Stimulated activated CD4-positive, alpha-beta T cell treated with anti-CD3 and anti-CD28 coated beads, TNF-alpha, amount 100 ng/mL, for 4 hours (primary cell): ENCODE measurements at places on chromosomes 3 and 15.

- no peak for DNase-seq
These were observed 6.4 kb upstream of the SH2D7 start for GRCh38 chr15:78085928-78086327.

DNA sequence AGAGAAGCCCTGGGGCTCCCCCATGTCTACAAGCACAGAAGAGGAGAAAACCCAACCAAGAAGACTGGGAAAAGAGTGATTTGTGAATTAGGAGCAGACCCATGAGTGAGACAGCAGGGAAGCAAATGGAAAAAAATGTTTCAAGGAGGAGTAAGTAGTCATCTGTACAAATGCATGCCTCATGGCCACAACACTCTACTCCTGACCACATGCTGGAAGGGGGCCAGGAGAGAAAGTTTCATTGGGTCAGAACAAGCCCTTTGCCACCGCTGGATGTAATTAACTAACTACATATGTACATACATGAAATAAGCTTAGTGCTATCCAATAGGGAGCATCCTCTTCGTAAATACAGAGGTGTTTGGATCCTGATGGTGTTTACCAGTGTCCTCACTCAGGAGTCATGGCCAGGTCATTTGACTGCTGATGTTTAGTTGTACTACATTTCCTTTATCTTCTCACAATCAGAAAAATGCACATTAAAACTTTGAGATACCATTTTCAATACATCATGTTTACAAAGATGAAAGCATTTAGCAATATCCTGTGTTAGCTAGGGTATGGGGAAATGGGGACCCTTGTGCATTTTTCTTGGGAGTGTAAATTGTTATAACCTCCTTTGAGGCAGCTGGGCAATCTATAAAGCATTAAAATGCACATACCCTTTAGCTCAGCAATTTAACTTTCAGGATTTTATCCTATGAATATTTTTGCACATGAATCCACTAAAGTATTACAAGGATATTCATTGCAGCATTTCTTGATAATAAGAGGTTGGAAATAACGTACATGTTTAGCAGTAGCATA is 27.1 kb downstream of the CLRN1 start:
- DNase-seq = no peak

GRCh38 chr3:89114841-89115223 is 7.4 kb downstream of the EPHA3 start:
- DNase-seq = no peak

GRCh38 chr3:52065264-52065756 is 8.9 kb upstream of the DUSP7 start:
- DNase-seq = no peak

DNA sequence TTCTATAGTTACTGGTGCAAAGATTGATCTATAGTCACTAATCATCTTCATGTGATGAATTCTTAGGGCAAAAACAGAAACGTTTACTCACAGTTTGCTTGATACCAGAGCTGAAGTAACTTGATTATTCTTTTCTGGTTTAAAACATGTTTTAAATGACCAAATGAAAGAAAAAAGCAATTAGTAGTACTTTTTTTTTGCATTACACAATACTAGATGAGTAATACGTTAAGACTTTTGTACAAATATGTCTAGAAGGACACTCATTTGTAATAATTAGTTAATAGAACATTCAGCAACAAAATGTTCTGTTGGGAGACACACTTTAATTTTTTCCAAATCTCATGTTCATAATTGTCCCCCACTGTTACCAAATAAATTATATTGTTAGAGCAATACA is 523.2 kb downstream of the SOX2 start:
- DNase-seq = no peak

- no peak for DNase-seq
These were observed 21.0 kb upstream of the SEMA6D start for GRCh38 chr15:47696351-47696750.

GRCh38 chr3:150889106-150889505 is 16.1 kb downstream of the MINDY4B start:
- DNase-seq = no peak

GRCh38 chr15:31537770-31538592 is 211.3 kb downstream of the KLF13 start:
- DNase-seq = no peak

GRCh38 chr3:8842293-8842692 is 72.9 kb upstream of the OXTR start:
- no peak for DNase-seq

GRCh38 chr15:68231102-68231818 is 1.7 kb upstream of the CLN6 start:
- DNase-seq = no peak

DNA sequence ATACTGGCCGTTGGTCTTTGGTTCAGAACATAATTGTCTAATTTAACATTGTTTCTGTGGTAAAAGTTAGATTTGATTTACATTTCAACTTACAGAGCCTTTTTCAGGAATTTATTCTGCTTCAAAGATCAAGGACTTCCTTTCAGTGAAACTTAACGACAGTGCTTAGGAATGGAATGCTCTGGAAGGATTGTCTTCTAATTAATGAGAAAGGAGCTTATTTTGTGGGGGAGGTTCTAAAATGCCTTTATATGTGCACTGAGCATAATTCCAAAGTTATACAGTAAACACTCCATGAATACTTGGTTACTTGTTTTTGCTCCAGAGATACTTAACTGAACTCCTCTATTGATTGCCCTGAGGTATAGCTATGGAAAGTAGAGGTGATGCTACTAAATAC is 75.7 kb downstream of the CACNA1D start:
- no peak for DNase-seq

DNA sequence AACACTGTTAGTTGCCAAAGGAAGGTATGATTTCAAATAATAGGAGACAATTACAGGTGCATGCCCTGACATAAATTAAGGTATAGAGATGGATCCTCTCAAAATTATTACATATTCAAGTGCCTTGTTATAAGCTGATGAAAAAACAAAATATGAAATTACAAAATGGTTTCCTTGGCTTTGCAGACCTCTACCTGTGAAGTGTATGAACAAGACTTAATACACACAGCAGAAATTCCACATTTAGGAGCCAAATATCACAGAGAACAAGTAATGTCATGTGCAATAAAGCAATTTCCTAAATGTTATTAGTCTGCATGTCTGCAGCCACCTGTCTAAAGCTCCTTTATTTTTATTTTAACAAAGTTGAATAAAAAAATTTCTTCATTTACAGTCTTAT is 151.5 kb downstream of the ALCAM start:
- DNase-seq = no peak

DNA sequence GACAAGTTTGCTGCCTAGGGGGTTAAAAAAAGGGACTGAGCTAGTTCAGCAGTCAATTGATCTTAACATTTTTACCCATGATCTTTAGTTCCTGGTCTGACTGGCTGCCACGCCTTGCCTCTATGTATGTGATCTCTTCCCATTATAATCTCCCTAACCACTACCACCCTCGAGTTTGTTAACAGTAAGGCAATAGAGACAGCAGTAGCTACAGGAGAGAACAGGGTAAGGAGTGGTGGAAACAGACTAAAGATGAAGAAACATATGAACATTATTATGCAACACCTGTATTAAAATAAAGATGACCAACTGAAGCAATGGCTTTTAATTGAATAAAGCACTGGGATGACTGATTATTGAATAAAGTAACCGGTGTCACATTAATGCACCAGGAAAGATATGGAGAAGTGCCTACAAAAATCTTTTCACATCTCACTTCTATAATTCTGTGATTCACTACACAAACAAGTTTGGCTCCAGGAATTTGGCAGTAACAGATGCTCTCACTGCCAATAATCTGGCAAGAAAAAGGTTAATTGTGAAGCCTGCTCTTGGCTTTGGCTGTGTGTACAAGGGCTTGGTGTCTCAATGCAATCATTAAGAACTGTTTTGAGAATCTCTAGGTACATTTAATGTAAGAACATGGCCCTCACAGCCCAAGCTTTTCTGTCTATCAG is 95.7 kb downstream of the HHLA2 start:
- no peak for DNase-seq

DNA sequence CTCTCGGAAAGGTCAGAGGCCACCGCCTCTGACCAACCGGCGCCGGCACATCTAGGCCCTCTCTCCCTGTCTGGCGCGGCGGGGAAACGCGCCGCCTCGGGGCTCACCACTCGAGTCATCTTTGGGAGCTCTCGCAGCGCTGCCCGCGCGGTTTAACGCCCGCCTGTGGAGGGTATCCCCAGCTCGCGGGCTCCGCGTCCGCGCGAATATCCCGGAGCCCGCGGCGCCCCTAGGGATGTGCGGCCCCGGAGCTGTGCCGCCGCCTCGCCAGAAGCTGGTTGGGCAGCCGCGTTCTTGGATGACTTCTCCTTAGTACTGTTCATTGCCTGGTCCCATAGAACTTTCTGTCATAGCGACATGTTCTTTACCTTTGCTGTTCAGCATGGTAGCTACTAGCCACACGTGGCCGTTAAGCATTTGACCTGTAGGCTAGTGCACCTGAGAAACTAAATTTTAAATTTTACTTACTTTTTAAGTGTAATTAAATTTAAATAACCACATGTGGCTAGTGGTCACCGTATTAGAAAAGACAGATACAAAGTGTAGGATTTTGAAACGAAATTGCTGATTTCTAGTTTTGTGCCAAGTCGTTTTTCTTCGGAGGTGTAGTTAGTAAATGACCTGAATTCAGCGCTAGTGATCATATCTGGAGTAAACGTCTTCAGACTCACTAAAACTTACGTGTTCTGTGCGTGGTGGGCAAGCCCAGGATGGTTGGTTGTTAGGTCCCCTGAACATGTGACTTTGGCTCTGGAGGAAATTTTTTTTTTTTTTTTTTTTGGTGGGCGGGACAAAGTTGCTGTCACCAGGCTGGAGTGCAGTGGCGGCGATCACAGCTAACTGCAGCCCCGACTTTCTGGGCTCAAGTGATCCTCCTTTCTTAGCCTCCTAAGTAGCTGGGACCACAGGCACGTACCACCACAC is 835 bp downstream of the ARIH2 start:
- peak; percentile 11 for DNase-seq

- DNase-seq = no peak
These were observed 88.3 kb upstream of the ADAMTSL3 start for GRCh38 chr15:83565553-83566159.

GRCh38 chr3:188944108-188944507 is 227.7 kb upstream of the TPRG1 start:
- DNase-seq = no peak

- DNase-seq = no peak
These were observed 413.5 kb downstream of the MECOM start for GRCh38 chr3:169250000-169250399.

DNA sequence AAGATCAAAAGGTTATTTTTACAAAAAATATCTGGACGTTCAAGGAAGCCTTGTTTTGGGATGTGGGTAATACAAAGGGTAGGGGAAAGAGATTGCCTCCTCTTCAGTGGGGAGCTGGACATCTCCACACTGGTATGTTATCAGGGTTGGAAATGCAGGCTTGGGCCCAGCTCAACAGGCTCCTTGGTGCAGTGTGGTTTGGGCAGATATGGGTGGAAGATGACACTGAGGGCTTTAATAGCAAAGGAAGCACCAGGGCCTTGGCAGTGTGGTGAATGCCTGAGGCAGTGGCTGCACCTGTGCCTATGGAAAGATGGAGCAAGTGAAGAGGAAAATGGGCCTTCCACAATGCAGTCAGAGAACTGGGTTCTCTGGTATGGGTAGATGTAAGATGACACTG is 11.2 kb upstream of the MED12L start:
- DNase-seq = no peak

DNA sequence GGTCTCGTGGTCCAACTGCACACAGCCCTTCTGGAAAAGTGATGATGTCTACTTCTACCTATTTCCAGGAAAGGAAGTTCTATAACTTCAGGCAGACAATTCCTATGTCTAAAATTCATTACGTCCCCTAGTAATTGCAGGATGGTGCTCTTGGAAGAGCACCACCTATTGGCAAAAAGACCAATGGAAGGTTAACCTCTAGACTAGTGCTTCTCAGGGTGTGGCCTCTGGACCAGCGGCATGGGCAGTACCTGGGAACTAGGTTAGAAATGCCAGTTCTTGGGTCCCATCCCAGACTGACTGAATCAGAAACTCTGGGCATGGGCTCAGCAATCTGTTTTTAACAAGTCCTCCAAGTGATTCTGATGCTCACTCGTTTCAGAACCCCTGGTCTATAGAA is 258.3 kb upstream of the ICE2 start:
- no peak for DNase-seq

GRCh38 chr3:13251166-13251903 is 168.8 kb downstream of the NUP210 start:
- DNase-seq = no peak

DNA sequence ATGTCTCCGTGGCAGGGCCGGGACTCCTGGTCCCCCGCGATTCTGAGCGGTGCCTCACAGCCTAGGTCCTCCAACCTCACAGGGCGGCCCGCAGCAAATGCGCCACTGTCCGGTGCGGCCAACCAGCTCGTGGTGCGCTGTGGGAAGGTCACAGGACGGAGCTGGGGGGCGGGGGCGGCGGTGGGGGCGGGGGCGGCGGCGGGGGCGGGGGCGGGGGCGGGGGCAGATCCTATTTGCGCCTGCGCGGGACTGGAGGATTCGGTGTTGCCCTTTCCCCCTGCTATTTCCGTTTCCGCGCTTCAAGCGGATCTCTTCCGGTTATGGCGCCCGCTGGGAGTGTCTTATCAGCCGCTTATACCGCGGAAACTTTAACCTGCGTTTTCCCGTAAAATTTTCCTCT is 106.7 kb upstream of the SNRPN start:
- no peak for DNase-seq

DNA sequence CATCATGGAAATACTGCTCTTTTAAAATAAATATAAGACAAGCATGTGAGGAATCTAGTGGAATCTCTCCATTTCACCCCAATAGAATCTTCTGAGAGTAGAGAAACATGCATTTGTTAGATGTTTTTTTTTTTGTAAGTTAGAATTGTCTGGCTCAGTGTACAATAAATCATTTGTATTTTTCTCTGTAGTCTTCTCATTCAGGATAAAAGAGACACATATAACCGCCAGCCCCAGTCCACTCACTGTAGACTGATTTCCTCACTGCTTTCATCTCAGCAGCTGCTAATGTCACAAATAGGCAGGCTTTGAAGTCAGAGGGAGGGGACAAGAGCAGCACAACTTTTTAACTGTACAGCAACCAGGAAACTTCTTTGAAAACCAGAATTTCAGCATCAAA is 140.2 kb upstream of the RBMS3 start:
- no peak for DNase-seq

- DNase-seq = no peak
These were observed 98.0 kb upstream of the ARHGEF26 start for GRCh38 chr3:154023148-154023547.

GRCh38 chr15:40372981-40373380 is 9.5 kb upstream of the KNSTRN start:
- no peak for DNase-seq
